K562 (cell line): ENCODE measurements at places on chromosomes 1 and 21. TPM values are rescaled to one million over a fixed set of nuclear protein-coding genes. Genes with fewer than 3 reads are reported as not detected.

Gene FMO4
- total RNA-seq = 0.27 and 0.49 TPM in 2 replicates

DNA sequence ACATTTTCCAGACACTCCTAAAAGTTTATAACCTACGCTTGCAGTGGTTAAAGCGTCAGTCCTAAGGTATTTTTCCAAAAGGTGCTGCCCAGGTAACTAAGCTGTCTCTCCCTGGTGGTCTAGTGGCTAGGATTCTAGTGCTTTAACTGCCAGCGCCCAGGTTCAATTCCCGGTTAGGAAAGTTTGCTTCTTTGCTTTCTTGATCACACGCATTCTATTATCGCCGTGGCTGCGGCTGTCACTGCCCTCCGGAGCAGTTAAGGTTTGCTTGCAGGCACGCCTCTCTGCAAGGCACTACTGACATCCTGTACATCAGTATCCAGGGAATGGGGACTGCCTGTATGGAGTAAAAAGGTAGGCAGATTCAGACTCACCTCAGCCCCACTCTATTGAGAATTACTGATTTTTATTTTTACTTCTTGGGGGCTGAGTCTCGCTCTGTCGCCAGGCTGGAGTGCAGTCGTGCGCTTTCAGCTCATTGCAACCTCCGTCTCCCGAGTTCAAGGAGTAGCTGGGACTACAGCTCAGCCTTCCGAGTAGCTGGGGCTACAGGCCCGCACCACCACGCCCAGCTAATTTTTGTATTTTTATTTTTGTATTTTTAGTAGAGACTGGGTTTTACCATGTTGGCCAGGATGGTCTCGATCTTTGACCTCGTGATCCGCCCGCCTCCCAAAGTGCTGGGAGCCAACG, 53.2 kb upstream of the CFAP126 start:
- H3K36me3 ChIP-seq = no peaks in the 10 kb centered on the region
- H3K27ac ChIP-seq = no peak overlapping the region
- H3K27me3 ChIP-seq = no peaks in the 10 kb centered on the region
- no peak overlapping the region for H3K4me3 ChIP-seq
- H3K4me1 ChIP-seq = peaks cover 4% of the 10 kb centered on the region; the same call in 1 of the 3 replicates

- H3K27ac ChIP-seq = no peak overlapping the region
- no peaks in the 10 kb centered on the region; the same call in 2 of the 3 replicates for H3K4me1 ChIP-seq
- no peaks in the 10 kb centered on the region for H3K36me3 ChIP-seq
- peaks cover 64% of the 10 kb centered on the region for H3K27me3 ChIP-seq
Measured at GRCh38 chr21:45348591-45349327, 56.2 kb upstream of the COL18A1 start.

- no peaks in the 10 kb centered on the region for H3K4me1 ChIP-seq
- no peak overlapping the region for H3K4me3 ChIP-seq
- no peak overlapping the region for H3K27ac ChIP-seq
- no peaks in the 10 kb centered on the region for H3K36me3 ChIP-seq
- peaks cover 23% of the 10 kb centered on the region; the same call in 2 of the 3 replicates for H3K27me3 ChIP-seq
Measured at GRCh38 chr21:44887126-44887806, 13.8 kb upstream of the PTTG1IP start.

Gene CNKSR1
- total RNA-seq = 1.6 and 2.0 TPM in 2 replicates

Gene NES
- 5.5 and 8.6 TPM in 2 replicates for total RNA-seq

DNA sequence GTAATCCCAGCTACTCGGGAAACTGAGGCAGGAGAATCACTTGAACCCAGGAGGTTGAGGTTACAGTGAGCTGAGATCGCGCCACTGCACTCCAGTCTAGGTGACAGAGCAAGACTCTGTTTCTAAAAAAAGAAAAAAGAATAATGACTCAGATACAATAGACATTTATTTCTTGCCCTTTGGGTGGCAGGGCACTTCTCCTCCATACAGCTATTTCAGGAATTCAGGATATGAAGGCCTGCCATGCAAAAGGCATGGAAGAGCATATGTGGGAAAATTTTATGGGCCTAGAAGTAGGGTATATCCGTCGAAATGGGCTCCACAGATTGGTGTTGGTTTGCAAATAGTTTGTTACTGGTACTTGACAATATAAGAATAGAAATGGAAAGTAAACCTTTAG, 20.2 kb upstream of the POGZ start:
- H3K27me3 ChIP-seq = no peaks in the 10 kb centered on the region
- no peaks in the 10 kb centered on the region for H3K4me1 ChIP-seq
- no peaks in the 10 kb centered on the region for H3K36me3 ChIP-seq
